ENCODE measurements at places on chromosomes 16 and 17.

DNA sequence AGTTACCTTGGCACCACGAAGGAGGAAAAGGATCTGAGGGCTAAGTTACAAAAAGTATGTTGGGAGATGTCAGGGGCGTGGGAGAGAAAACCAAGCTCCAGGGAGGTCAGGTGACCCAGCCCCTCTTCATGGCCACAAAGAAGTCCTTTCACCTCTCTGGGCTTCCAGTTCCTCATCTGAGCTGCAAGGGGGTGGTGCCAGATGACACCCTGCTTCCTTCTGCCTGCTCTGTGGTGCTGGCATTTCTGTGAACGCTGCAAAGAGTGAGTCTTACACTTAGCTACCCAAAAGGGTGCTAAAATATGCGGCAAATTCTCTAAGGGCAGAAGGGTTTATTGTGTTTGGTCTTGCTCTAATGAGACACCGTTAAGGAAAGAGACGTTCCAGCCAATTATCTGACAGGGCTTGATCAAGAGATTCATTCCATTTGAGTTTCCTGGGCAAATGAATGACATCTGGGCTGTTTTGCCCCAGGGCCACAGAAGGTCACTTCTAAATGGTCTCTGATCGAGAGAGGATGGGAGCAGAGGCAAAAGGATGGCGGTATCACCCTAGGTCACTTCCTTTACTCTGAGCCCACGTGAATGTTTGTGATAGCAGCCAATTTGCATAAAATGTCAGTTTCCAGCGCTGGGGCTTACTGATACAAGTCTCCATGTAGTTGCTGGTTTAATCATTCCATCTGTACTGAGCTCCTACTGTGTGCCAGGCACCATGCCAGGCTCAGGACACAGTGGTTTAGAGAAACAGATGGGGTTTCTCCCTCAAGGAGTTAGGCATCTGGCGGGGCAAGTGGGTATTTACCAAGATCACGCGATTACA, 210.2 kb downstream of the KATNIP start:
- DNase-seq: peak; percentile 42

DNA sequence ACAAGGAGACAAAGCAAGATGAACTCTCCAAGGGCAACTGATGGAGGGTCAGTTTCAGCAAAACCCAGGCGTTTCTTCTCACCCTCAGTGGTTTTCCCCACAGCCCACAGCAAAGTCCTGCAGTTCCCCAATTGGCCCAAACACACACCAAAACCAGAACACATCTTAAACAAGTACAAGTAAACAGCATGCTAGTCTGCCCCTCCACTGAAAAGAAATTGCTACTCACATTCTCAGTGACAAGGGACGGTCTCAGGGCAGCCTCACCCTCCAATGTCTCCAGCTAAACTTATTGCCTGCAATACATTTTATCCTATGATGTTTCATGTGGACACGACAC, 300.6 kb upstream of the IRX3 start:
- no peak for DNase-seq

GRCh38 chr16:88534638-88535190, 35.5 kb upstream of the ZC3H18 start:
- no peak for DNase-seq

DNA sequence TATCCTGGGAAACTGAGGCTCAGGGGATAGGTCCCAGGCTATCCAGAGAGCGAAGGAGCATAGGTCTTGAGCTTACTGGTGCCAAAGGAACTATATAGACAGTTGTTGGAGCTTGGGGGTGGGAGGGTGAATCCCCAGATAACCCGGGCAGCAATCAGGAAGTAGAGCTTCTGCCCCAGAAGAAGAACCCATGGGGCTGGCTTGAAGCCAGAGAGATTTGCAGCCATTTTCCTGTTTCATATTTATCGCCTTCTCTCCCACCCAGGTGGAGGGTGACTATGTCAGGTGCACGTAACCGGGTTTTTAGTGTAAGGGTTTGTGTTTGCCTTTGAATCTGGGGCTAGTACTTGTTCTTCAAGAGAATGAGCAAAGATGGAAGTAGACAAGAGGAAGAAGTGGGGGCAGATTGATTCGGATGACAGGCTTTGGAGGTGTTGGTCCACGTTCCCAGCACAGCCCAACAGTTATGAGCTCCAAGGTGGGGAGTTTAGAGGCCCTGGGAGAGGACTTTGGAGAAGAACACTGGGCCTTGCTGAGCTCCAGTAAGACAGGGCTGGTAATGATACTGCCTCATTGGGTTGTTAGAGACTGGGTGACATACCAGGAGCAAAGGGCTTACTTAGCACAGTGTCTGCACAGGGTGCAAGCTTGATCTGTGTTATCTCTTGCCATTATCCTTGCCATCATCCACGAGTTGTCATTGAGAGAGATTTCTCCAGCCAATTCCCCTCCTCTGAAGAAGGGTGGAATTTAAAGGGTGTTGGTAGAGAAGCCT, 145.6 kb downstream of the CCDC182 start:
- DNase-seq: peak; percentile 79

- no peak for DNase-seq
Observed at GRCh38 chr16:22306788-22307187, 9.6 kb downstream of the POLR3E start.

GRCh38 chr16:70390774-70391173, 44.1 kb downstream of the DDX19A start:
- DNase-seq: no peak

DNA sequence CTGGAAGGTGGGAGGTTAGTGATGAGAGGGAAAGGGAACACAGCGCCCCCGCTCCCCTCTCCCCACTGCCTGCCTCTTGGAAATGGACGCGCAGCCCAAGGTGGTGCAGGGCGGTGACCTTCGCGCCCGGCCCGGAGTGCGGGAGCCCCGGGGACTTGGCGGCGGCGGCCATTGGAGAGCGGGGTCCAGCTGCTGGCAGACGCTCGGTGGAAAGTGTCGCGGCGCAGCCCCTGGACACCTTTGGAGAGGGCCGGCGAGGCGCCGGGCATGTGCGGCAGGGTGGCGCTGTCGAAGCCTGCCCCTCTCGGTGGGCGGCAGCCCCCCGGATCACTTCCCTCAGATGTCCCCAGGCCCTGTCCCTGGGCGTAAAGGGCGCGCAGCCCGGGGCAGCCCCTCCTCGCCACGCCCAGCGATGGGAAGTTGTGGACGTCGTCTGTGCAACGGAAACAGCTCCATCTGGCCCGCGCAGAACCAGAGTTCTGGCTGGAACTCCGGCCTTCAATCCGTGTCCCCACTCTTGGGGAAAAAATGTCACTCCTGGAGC, 16.7 kb downstream of the SALL1 start:
- no peak for DNase-seq

DNA sequence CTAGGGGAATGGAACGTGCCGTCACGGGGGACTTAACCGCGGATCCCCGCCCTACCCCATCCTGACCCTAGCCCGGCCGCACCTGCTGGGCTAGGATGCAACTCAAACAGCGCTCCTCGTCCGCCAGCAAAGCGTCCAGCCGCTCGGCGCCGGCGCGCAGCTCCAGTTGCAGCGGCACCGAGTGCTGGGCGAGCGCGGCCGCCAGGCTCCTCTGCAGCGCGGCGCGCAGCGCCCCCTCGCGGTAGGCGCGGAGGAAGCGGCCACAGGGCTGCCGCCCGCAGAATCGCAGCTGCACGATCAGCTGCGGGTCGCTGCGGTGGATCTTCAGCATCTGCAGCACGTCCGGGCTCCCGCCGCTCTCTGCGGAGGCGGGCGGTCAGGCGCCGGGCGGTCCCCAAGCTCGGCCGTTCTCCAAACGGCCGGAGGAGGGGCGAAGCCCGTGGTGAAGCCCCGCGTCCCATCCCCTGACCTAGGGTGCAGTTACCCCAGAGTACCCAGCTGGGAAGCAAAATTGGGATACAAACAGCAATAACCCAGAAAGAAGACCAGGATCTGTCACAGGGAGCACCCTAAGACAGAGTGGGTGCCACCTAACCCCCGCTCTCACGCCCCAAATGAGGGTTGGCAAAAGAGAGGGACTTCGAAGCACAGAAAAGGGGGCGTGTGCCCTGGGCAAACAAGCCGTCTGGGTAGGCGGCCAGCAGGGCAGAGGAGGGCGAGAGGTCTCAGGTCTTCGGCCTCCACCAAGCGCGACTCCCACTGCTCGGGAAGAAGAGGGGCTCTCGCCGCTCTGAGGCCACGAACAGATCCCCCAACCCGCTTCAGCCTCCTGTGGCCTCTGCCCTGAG, 4.2 kb downstream of the TRADD start:
- peak; percentile 61 for DNase-seq

DNA sequence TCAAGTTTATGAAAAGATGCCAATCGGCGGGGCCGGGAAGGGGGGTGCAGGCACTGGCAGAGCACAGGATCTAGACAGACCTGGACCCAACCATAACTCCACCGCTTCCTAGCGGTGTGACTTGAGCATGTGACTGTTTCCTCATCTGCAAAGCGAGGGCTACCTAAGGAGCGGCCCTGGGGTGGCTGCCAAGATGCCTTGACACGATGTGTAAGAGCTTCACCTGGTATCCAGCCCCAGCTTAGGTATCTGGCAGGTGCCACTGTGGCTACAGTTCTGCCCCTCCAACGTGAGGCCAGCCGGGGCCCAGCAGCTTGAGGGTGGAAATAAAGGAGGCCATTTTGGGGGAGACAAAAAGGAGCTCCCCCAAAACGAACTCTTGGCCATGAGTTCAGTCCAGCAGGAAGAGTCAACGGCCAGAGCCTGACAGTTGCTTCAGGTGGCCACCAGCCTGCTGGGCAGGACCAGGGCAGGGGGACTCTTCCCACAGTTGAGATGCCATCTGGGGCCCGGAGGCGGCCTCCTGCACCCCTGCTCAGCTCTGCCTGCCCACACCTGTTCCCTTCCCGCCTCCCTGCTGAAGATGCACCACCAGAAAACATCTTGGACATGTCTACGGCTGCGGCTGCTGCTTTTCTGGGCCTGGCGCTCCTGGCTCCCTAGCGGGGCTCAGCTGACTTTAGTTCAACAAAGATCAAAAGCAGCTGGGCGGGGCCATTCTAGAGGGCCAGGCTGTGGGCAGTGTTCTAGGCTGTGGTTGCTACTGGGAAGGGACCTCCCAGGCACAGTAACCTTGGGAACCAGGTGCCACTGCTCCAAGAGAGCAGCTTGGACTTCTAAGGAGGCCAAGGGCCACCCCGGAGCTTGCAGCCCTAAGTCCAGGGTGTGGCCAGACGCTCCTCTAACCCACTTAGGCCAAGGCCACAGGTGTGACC, 3.4 kb upstream of the MTSS2 start:
- DNase-seq: no peak

GRCh38 chr16:881219-882097, 80.9 kb upstream of the GNG13 start:
- DNase-seq: no peak

DNA sequence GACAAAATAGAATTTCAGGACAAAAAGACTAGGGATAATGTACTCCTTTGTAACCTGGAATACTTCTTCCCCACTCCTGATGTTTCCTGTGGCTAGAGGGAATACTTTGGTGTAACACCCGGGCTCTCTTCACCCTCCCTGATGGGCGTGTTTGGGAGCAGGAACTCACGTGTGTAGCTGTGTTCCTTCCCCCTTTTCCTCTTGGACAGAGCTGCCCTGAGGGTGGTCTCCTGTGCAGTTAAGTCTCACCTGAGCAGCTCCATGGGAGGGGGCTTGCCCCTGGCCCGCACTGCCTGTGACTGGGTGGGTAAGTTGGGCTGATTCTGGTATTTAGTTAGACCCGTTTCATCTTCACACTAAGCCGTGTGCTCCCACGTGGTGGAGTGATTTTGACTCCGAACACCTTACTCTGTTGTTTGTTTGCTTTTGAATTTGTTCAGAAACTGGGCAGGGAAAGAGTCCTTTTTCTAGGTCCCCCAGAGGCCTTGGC, 87.9 kb downstream of the OR1D5 start:
- DNase-seq: no peak

GRCh38 chr17:4475001-4475400, 23.7 kb upstream of the SPNS2 start:
- DNase-seq: no peak

DNA sequence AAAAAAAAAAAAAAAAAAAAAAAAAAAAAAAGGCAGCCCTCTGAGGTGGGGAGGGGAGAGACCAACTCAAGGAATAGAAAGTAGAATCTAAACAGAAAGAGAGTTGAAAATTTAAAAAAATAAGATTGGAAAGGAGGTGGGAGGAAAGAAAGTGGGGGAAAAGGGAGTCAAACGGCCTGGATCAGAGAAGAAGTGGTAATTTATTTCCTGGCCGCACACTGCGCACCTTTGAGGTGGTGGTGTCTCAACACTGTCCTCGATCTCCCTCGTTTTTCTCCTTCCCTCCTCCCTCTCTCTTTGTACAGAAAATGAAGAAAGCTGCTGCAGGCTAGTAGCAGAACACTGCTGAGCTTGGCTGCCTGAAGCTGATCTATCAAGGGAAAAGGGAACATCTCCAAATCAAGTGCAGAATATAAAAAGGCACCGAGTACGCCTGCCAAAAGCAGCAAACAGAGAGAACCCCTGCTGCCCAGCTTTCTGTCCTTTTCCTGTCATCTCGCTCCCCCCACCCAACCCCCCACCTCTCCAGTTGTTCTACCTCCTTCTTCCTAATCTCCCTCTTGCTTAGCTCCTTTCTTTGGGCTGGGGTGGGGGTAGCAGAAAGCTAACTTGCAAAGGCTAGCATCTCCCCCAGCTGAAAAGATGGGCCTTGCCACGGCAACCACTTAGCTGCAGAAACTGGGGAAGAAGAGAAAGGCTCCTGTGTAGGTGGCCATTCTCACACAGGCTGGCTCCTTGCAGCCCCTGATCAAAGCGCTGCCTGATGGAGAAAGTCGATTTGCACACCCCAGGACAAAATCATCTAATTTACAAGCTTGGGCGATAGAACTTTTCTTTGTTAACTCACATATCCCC, 22.5 kb downstream of the AXIN2 start:
- no peak for DNase-seq

DNA sequence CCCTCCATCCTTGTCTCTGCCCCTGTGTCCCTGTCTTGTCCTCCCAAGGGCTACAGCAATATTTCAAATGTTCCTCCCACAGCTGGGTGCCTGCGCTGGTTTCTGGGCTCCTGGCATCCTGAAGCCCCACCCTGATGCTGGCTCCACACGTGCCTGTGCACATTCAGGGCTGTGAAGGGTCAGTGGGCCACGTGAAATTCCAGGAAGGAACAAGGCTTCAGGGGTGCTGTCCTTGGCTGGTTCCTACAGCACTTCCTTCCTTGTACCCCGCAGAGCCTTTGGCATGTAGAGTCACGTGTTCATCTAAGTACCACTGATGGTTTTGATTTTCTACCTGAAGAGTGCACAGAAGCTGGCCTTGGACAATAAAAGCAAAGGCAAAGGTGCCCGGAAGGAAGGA, 57.7 kb upstream of the NLK start:
- DNase-seq: no peak

DNA sequence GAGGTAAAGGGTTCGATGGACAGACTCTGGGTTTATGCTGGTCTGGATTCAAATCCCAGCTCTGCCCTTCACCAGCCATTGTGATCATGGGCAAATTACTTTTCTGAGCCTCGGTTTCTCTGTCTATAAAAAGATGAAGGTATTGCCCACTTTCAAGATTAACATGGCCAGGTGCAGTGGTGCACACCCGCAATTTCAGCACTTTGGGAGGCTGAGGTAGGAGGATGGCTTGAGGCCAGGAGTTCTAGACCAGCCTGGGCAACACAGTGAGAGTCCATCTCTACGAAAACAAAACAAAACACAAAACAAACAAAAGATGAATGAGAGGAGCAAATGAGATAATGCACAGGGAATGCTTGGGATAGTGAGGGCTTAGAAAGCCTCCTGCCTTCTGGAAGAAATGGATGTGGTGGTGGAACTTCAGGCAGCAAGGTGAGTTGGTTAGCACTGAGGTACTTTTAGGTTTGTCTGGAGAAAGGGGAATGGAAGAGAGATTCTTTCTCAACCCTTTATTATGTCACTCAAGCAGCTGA, 8.5 kb downstream of the ADGRG3 start:
- DNase-seq: no peak

Measured in AML-193 (cell line).